ENCODE measurements at places on chromosomes 7 and 10.

GRCh38 chr10:26858707-26859034 lies 2.1 kb downstream of the ABI1 start:
- peak overlapping the region; percentile 99 for H3K4me3 ChIP-seq
- peak overlapping the region; percentile 90 for H3K27ac ChIP-seq
- peaks cover 18% of the 10 kb centered on the region for H3K27me3 ChIP-seq
- no peak for DNase-seq

GRCh38 chr7:98909487-98909886 lies 31.2 kb downstream of the TRRAP start:
- no peak overlapping the region for H3K4me3 ChIP-seq
- no peak for DNase-seq
- H3K4me1 ChIP-seq, result no peaks in the 10 kb centered on the region
- H3K36me3 ChIP-seq, result peaks cover 45% of the 10 kb centered on the region
- H3K27ac ChIP-seq, result no peak overlapping the region
- H3K27me3 ChIP-seq, result no peaks in the 10 kb centered on the region

- H3K4me3 ChIP-seq, result no peak overlapping the region
- H3K4me1 ChIP-seq, result no peaks in the 10 kb centered on the region
- H3K27ac ChIP-seq, result no peak overlapping the region
- no peaks in the 10 kb centered on the region for H3K27me3 ChIP-seq
- peaks cover 12% of the 10 kb centered on the region for H3K36me3 ChIP-seq
Observed at GRCh38 chr7:157204134-157204533, 65.4 kb downstream of the UBE3C start.

- H3K4me3 ChIP-seq, result no peak overlapping the region
- H3K36me3 ChIP-seq, result no peaks in the 10 kb centered on the region
- H3K4me1 ChIP-seq, result no peaks in the 10 kb centered on the region
- peaks cover 1% of the 10 kb centered on the region for H3K27me3 ChIP-seq
Observed at GRCh38 chr7:73742753-73743641, 4.4 kb upstream of the ABHD11 start.

DNA sequence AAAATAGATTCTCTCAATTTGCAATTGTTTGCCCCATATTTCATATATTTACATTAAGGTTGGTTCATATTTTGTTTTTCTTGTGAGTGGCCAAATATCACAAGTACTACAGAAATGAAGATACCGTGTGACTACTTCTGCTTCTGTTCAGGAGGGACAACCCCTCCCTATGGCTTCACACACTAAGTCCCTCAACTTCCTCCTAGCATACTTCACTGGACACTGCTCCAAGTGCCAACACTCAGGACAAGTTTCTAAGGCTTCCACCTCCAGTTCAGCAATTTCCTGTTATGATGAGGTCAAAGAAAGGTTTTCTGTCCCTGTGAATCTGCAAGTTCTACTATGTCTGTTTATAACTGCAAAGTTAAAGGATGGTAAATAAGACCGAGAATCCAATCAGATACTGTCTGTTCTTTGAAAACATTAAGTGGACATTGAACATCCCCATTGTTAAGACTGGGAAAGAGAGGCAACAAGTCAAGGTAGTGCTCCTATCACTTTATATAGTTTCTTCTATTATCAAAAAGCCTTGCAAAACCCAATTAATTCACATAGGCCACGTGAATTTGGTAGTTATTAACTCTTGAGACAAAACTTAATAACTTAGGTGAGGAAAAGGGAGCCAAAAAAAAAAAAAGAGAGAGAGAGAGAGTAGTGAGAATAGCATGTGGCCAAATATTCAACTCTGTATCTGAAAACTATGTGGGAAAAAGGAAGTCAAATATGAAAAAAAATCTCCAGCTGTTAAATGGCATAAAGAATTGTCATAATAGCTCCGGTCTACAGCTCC lies 81.3 kb upstream of the DKK1 start:
- DNase-seq, result no peak
- H3K4me1 ChIP-seq, result peaks cover 9% of the 10 kb centered on the region
- H3K36me3 ChIP-seq, result no peaks in the 10 kb centered on the region
- H3K27me3 ChIP-seq, result no peaks in the 10 kb centered on the region

DNA sequence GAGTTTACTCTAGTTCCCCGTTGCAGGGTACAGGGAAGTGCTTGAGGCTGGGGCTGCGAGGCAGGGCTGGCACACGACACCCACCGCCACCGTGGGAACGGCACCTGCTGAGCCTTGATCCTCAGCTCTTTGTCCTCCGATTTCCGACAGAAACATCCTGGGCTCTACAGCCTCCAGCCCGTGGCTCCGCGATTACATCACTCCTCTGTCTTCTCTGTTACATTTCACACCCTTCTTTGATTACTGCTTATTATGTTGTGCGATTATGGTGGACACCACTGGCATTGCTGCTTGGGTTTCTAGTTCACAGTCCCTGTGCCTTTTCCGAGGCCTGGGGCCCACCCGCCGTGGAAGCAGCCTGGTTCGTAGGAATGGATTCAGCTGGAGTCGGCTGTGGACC lies 26.9 kb downstream of the FKBP6 start:
- H3K27me3 ChIP-seq, result peaks cover 10% of the 10 kb centered on the region
- H3K4me3 ChIP-seq, result no peak overlapping the region
- no peaks in the 10 kb centered on the region for H3K36me3 ChIP-seq
- no peak for DNase-seq
- H3K4me1 ChIP-seq, result peaks cover 3% of the 10 kb centered on the region

DNA sequence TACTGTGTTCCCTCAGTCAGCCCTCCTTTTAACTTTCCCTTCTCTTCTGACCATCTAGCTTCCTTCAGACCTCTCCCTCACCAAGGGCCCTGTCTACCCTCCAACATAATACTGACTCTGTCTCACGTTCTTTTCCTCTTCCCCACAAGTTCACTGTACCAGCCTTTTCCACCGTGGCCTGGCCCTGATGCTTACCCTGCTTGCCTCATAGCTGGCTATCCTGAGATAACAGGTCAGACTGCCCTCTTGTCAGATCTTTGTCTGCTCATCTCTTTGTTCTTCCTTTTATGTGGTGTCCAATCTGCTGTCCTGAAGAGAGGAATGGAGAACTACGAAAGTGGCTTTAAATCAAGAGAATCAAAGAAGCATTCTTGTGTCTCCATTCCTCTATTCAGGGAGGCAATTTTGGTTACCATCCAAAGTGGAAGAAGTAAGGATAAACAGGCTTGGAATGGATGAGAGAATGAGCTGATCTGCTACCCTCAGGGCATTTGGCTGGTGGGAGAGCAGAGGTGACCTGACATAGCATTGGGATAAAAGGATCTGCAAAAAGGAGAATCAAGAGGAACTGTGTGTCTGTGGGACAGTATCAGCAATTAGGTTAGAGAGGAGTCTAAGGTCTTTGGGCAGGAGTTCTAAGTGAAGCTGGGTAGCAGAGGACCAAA lies 8.1 kb downstream of the BTAF1 start:
- H3K4me1 ChIP-seq, result peaks cover 55% of the 10 kb centered on the region
- DNase-seq, result no peak

DNA sequence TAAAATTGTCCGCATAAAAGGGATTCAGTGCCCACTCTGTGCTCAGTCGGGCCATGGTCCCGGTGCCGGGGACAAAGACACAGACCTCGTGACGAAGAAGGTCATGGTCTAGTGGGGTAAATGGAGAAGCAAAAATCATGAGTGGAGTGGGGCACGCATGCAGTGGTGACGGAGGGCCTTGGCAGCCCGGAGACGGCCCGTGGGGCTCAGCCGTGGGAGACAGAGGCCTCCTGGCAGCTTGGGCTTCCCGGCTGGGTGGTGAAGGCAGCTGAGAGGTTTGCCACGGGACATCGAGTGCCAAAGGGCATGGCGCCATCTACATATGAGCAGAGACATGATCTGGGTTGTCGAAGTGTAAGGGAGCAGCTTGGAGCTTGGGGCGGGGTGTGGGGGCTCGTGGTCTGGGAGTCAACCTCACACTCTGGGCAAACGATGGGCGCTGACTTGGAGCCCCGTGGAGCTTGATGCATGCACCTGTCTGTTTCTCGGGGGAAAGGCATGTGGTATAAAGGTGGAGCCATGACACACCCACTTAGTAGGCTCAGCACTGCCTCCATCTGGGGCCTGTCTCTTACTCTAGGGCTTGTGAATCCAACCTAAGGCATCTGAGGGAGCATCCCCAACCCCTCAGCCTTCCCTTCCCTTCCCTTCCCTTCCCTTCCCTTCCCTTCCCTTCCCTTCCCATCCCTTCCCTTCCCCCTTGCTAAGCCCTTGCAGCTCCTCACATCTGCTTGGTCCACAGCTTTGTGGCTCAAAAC lies 151.0 kb upstream of the INSYN2A start:
- H3K4me1 ChIP-seq, result no peaks in the 10 kb centered on the region
- H3K4me3 ChIP-seq, result no peak overlapping the region
- DNase-seq, result no peak
- no peak overlapping the region for H3K27ac ChIP-seq

All from immature natural killer cell (primary cell).